Activated CD4-positive, alpha-beta T cell treated with anti-CD3 and anti-CD28 coated beads, Interleukin-10, Interleukin-2, amounts not matched to agents 100 ng/mL and 50 ng/mL, durations not matched to agents 16 hours and 8 hours (primary cell): ENCODE measurements at places on chromosomes 5 and 9.

- no peak for DNase-seq
Observed at GRCh38 chr5:79834754-79835714, 145.4 kb downstream of the CMYA5 start.

DNA sequence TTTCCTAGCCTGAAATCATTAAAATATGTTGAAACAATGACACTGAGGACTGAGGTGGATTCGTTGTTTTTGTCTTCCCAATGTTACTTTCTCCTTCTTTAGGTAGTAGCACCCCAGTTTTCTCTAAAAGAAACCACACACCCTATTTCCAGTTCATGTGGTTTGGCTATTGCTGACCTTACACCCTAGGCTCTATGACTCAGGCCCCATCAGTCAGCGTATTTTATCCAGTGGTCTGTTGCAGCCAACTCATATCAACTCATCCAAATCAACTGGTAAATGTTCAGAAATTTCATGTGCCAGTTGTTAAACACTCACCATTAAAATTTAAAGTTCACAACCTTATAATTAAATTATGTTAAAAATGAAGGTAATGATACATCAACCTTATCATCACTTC lies 44.6 kb upstream of the NFIB start:
- no peak for DNase-seq

- DNase-seq = no peak
Observed at GRCh38 chr5:92907938-92908606, 672.9 kb downstream of the NR2F1-AS1 start.

- DNase-seq = no peak
Observed at GRCh38 chr9:78707481-78707991, 410.6 kb downstream of the PSAT1 start.

DNA sequence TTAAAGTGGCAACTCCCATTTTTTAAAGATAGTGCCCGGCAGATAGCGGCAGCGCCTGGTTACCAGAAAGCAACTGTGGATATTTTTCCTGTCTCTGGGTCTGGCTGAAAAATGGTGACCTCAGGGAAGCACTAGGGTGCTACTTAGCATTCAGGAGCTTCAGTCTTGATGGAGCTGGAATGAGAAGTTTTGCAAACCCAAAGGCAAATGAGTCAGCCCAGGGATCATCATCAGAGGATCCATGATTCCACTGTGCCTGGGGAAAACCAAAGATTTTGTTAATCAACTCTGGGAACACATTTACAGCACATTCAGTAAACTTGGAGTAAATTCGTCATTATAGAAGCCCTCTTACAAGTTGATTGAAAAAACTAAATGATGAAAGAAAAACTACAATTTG lies 26.7 kb downstream of the F2R start:
- no peak for DNase-seq

DNA sequence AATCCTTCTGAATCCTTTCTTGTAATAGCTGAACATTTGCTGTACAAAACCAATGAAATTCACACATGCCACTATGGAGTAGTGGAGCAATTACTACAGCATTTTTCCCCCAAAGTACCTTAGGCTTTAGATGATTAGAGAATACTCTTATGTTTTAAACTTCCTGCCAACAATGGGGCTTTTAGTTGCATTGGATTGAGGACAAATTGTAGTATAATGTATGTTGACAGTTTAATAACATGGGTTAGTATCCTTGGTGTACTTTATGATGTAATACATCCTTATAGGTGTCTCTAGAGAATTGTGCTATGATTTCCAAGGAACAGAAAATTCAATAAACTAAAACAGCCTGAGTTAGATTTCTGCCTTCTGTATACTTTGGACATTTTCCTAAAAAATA lies 422.7 kb upstream of the GRAMD2B start:
- no peak for DNase-seq

DNA sequence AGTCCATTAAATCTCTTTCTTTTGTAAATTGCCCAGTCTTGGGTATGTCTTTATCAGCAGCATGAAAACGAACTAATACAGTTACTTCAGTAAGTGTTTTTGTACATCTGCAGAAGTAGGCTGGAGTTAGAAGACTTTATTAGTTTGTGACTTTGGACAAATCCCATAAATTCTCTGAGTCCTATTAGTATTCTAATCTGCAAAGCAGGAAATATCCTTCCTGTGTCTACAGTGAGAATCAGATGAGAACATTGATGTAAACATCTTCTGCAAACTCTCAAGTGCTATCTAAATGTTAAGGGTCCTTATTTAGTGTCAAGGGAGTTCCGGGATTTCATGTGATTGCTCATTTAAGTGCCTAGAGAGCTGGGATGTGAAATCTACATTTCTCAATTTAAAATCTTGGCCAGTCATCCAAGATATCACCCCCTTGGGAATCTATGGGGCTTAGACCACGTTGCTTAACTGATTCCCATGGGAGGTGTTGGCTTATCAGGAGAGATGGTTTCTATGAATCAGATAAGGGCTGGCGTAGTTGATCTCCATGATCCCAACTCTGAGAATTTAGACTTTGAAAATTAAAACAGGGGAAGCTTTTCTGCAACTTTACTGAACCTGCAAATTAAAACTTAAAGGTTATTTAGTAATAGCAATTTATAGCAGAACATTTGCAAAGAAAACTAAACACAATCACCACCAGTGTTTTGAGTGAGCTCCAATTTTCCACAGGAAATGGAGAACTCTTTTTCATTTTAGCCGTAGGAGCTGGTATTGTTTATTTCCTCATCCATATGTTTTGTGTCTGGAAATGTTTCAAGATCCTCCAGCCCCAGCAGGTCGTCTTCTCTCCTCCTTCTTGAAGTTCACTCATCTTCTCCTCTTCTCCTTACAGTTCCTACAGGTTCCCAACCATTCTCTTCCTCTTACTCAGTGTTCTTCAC lies 241.6 kb upstream of the CD180 start:
- no peak for DNase-seq

DNA sequence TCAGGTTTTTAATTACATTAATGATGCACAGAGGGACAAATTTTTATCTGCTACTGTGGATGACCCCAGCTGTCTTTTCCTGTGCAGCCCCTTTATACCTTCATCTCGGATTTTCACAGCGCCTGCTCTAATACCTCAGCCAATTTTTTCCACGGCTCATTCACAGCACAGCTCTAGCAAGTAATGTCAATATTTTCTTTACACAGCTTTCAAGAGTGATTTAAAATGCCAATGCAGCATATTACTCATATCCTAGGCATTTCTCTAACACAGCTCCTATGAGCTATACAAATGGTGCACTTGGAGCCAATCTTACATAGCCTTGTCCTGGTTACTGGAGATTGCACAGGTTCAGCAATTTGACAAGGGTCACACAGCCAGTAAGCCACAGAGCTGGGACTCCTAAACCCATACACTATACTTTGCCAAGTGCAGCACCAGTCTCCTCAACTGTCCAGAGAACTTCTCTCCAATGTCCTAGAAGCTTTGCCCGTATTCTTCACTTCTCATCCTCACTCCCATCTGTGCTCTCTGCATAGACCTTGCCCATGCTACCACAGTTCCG lies 661.8 kb downstream of the DTWD2 start:
- DNase-seq = no peak
